ENCODE measurements at places on chromosomes 4 and X.

DNA sequence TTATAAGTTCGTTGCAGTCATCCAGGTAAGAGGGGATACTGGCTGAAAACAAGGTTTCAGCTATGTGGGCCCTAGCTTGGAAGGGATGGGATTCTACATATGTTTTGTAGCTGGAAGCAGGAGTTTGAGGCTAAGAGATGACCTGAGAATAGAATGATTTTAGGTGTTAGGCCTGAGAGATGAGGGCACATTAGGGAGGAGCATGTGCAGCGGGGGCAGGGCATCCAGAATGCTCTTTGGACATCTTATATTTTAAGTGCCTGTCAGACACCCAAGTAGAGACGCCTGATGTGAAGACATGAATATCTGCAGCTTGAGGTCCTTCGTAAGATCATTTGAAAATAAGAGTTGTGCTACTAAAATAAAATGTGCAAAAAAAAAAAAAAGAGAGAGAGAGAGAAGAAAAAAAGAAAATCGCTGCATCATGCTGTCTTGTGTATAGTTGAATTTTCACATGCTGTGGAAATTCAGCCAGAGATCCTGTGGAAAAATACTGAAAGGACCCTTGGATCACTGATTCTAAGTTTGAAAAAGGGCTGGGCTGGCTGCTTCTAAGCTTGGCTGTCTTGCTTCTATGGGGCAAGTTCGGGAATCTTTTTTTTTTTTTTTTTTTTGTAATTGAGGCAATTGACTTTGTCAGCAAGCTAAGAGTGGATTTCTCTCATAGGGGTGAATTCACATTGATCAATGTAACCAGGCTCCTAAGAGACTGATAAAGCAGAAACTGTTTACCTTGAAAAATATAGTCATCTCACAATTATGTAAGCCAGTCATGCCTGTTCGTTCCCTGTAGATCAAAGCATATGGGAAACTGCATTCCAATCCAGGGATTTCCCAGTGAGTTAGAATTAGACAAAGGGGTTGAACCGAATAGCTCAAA, 341.0 kb upstream of the GATB start:
- peaks cover 34% of the 10 kb centered on the region for H3K4me1 ChIP-seq
- peak overlapping the region; percentile 77 for H3K27ac ChIP-seq
- H3K4me3 ChIP-seq = no peak overlapping the region

GRCh38 chr4:54098375-54098774, 1.6 kb upstream of the GSX2 start:
- peaks cover 37% of the 10 kb centered on the region for H3K27me3 ChIP-seq
- no peak overlapping the region for H3K4me3 ChIP-seq
- peaks cover 27% of the 10 kb centered on the region for H3K4me1 ChIP-seq
- peaks cover 2% of the 10 kb centered on the region for H3K36me3 ChIP-seq
- no peak overlapping the region for H3K27ac ChIP-seq

GRCh38 chrX:64642482-64642881, 247.2 kb upstream of the MTMR8 start:
- no peak overlapping the region for H3K4me3 ChIP-seq
- no peaks in the 10 kb centered on the region for H3K36me3 ChIP-seq
- H3K4me1 ChIP-seq = no peaks in the 10 kb centered on the region
- DNase-seq = no peak
- H3K27me3 ChIP-seq = no peaks in the 10 kb centered on the region
- no peak overlapping the region for H3K27ac ChIP-seq

DNA sequence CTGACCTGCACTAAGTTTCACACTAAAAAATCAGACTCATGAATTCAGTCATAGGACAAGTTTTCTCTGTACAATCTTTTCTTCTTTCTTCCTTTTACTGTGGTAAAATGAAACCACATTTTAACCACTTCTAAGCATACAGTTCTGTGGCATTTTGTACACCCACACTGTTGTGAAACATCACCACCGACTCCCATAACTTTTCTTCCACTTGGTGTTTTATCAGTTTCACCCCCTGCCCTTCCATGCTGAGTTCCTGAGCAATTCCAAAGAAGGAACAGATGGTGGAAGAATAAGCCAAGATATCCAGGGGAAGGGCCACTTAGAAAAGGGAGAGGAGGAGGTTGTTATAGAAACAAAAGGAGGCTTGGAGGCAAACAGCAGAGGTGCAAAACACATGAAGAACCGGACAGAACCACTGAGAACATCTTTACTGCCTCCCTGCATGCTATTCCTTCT, 22.6 kb downstream of the SLC25A4 start:
- no peak for DNase-seq
- H3K4me3 ChIP-seq = no peak overlapping the region
- H3K27ac ChIP-seq = peak overlapping the region; percentile 1
- peaks cover 19% of the 10 kb centered on the region for H3K36me3 ChIP-seq

GRCh38 chr4:7978907-7979651, 39.4 kb upstream of the AFAP1 start:
- no peaks in the 10 kb centered on the region for H3K36me3 ChIP-seq
- no peaks in the 10 kb centered on the region for H3K27me3 ChIP-seq
- H3K27ac ChIP-seq = no peak overlapping the region
- DNase-seq = no peak
- peaks cover 24% of the 10 kb centered on the region for H3K4me1 ChIP-seq

Measured in chondrocyte (in vitro differentiated cells).